GM13977 (cell line): ENCODE measurements at places on chromosomes 2 and 18.

GRCh38 chr2:18119883-18120282, 241.4 kb downstream of the KCNS3 start:
- no peak for DNase-seq

DNA sequence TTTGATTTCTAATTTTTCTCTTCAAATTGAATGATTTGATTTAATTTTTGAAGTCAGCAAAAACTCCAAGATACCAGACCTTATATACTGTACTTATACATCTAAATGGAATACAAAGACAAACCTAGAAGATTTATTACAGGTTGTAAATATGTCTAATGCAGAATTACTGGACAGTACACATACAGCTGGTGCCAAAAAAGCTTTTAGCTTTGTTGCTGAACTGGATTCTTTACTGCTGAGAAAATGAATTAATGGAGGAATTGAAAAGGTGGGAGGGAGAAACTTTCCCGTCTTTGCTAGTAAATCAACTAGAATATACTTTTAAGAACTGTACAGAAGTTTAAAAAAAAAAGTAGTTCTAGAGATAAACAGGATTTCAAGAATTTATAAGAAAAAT, 17.5 kb downstream of the C1D start:
- DNase-seq: no peak

DNA sequence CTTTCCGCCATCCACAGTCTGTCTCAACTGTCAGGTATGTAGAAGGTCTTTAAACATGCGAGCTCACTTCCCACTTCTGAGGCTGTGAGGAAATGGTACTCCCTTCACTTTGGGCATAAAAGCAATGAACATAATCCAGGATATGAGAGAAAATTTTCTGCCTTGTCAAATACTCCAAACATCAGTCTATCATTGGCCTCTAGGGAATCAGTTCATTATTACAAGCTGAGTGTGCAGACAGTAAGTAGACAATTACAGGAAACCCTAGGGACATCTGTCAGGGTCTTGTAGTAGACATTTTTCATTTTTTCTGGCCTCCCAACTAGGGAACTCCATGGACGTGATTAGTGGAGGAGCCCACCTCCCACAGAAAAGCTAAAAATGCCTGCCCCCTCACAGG, 13.6 kb upstream of the APCDD1 start:
- DNase-seq: no peak

DNA sequence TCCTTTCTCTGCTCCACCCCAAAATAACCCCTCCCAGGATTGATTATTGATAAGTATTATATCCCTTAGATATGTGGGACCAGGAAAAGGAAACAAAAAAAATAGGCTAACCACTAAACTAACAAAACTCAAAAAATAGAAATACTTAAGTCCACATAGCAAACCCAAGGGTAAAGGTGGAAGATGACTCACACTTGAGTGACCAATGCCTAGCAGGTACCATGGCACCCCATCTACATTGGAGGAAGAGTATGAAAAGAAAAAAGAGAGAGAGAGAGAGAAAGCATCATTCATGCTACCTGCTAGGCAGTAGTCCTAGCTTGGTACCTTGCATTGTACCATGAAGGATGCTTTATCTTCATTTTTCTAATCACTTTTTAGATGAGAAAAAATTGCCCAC, 6.3 kb downstream of the EXOC6B start:
- no peak for DNase-seq

GRCh38 chr2:189959450-189959849, 103.1 kb downstream of the MSTN start:
- DNase-seq: no peak

- DNase-seq: no peak
Measured at GRCh38 chr2:190701586-190701985, 52.7 kb downstream of the NAB1 start.

- no peak for DNase-seq
Measured at GRCh38 chr2:164675687-164676086, 54.4 kb upstream of the GRB14 start.

DNA sequence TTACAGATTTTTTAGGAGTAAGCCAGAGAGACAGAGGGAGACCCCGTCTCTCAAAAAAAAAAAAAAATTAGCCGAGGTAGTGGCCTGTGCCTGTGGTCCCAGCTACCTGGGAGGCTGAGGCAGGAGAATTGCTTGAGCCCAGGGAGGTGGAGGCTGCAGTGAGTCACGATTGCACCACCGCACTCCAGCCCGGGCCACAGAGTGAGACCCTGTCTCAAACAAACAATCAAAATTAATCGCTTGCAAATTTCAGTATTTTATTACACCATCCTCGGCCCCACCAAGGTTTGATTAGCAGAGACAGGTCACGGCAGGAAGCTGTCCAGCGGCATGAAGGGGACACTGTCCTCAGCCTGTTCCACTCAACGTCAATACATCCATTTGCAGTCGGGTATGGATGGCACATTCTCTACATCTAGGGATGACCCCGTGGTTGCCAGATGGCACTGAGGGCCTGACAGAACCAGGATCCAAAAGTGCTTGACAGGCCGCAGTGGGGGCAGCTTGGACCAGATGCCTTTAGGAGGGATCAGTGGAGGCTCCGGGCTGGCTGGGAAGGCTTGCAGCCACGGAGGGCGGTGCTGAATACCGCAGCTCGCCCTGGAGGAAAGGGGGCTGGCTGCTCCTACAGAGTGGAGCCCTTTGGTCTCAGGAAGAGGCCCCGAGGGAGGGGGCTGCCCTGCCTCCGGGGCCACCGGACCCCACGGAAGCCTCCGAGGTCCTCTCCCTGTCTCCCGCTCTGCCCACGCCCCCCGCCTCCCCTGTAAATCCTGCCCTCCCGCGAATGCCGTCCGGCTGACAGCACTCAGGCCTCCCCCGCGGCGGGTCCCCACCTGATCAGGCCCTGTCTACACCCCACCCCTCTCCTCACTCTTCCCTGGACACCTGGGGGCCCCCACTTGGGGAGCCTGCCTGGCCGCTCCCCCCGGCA, 13.1 kb downstream of the ASPRV1 start:
- no peak for DNase-seq

DNA sequence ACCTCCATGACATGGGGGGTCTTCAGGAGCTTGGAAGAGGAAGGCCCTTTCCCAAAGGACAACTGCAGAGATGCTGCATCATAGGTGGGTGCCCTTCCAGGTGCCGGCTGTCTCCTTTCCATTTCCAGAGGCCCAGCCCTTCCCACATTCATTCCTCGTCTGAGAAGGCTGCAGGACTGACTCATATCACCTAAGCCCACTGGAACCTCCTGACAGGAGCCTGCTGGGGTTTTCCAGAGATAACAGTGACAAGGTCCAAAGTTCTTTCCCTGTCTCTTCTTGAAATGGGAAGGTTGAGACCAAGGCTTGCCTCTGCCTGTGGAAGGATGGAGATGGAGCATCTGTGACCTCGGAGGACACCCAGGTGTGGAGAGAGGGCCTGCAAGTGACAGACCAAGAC, 3.6 kb upstream of the PRSS56 start:
- DNase-seq: no peak

- DNase-seq: no peak
Measured at GRCh38 chr2:50343150-50343830, 688.6 kb downstream of the NRXN1 start.

DNA sequence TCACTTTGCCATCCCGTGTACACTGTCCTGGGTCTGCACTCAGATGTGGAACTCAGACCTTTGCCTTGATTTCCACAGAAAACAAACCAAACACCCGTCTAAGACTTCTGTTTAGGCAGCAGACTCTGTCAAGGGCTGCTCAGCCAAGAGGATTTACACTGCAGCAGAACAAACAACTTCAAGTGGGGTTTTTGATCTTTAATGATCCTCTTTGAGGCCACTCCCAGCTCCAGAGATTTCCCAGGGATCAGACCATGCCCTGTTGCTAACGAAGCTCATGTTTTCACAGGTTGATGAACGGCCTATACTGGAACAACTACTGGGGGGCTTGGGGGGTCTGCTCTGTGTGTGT, 52.5 kb upstream of the LGALSL start:
- no peak for DNase-seq

DNA sequence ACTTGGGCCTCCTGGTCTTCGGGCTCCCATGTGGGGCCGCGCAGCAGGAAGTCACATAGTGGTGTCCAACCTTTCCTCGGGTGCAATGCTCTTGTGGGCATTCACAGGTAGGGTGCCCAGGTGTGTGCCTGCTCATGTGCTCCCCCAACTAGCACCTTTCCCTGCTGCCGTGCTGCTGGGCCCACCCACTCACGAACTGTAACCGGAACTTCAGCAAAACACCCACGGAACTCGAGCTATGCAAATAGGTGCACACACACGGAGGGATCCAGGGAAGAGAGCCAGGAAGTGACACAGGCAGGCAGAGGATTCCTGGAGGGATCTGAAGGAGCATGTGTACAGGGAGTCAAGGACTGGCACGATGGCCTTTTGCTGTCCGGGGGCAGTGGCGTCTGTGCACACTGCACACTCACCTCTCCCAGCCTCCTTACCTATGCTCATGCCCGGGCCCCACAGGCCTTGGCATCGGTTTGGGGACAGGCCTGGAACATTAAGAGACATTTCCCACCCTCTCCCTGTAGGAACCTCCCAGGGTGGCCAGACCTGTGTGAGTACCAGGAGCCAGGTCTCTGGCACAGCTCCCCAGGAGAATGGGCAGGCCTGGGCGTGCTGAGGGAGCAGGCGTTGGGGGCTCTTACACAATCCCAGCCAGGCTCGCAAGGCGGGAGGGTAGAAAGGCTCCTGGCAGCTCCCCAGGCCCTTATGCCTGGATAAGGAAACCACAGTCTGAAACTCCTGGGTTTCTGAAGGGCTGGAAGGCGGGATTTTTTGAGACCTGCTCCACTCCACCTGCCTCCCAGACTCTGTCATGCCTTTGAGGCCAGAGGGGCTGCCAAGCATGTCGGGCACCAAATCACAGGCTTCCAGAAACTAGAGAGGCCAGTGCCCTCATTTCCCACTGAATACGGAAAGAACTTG, 6.6 kb upstream of the PTMA start:
- DNase-seq: no peak
